Kidney tubule cell (primary cell): ENCODE measurements at places on chromosomes 12 and 14.

GRCh38 chr14:34275078-34275477 is 187.0 kb downstream of the SPTSSA start:
- no peak for DNase-seq

DNA sequence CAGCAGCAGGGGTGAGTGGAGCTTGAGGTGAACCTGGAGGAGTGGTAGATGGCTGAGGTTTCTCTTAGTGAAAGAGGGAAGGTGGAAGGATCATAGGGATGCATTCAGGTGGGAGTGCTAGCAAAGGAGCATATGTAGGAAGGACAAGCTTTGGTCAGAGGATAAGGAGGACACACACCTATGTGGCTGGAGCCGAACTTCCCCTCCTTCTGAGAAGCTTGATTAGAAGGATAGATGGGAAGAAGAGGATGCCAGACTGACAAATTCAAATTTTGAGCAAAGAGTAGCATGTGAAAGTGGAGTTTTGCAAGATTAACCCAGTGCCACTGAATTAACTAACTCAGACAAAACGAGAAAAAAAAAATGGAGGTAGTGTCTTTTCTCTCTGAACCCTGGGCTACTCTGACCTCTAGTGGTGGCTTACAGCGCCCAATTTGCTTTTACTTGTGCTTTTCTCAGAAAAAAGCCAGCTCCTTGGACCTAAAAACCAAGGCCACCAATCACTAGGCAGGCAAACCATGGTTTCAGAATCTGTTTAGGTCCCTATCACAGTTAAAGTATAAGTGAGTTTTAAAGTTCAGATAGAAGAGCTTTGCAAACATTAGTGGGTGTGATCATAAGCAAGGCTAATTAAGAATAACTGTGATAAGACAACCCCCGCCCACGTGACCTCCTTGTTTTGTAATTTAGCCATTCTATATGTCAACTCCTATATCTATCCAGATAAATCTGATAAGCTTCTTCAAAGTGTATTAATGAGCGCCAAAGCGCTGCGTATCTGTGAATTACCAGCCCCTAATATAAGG is 15.5 kb downstream of the EMP1 start:
- DNase-seq, result peak; percentile 67

GRCh38 chr12:81809829-81810595 is 50.9 kb upstream of the PPFIA2 start:
- no peak for DNase-seq

DNA sequence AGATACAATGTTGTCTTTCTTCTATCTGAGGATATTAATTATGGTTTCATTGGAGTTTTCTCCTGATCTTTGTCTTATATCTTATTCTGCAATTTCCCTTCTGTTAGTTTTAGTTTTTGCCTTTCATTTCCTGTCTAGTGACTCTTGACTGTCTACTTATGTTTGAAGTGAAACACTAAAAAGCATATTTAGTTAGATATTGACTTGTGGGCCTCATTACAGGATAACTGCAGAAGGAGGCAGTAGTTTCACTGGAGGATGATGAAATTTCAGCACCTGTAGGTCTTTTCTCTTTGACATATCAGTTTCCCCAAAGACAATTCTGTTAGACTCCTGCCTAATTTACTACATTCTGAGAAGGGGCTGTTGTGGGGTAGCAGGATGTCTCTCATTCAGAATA is 97.5 kb upstream of the NEDD1 start:
- DNase-seq, result no peak

- DNase-seq, result peak; percentile 65
Measured at GRCh38 chr14:71555654-71556559, 376.3 kb upstream of the RGS6 start.

DNA sequence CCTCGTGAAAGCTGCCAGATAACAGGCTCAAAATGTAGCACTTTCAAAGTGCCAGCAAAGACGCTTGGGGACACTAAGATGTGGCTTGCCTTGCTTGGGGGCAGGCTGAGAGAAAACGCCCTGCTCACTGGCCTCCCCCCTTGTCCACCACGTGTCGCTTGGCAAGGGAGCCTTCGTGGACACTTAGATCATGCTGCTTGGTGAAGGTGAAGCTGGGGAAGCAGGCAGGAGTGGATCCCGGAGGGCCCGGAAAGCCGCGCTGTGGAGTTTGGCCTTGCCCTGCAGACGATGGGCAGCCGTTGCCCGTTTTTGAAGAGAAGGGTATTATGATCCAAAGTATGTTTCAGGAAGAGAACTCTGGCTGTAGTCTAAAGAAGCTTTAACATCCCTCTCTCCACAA is 53.4 kb upstream of the BDKRB2 start:
- DNase-seq, result no peak

DNA sequence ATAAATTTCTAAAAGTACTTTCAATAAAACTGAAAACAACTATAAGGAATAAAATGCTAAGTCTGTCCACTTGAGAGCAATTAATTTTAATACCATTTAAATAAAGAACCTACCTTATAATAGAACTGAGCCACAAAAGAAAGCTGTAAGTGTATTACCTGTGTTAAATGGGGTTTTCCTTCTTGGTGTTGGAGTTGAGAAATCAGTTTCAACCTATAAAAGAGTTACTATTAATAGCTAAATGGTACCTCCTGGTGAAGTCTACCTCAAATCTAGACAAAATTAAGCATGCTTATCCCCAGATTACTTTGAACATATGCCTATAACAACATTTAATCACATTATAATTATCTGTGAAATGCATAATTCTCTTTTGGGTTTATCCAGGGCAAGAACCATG is 48.8 kb downstream of the MIS18BP1 start:
- no peak for DNase-seq

DNA sequence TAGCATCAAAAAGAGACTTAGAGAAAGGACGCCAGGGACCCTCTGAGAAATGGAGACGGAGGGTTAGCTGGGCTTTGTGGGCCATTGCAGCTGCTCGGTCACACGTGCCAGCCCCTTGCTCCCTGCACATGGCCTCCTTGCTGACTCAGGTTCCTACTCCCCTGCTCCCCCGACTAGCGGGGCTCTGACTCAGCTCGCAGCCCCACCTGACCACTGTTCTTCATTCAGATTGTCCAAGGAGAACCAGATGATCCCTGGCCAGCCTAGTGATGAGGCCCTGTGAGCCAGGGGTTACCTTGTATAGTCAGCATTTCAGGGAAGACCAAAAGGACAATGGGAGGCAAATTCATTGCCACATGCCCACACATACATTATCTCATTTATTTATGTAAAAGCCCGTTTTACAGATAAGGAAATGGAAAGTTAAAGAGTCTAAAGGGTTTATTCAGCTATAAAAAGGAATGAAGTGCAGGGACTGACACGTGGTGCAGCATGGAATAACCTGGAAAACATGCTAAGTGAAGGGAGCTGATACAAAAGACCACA is 103.4 kb downstream of the LGMN start:
- no peak for DNase-seq

DNA sequence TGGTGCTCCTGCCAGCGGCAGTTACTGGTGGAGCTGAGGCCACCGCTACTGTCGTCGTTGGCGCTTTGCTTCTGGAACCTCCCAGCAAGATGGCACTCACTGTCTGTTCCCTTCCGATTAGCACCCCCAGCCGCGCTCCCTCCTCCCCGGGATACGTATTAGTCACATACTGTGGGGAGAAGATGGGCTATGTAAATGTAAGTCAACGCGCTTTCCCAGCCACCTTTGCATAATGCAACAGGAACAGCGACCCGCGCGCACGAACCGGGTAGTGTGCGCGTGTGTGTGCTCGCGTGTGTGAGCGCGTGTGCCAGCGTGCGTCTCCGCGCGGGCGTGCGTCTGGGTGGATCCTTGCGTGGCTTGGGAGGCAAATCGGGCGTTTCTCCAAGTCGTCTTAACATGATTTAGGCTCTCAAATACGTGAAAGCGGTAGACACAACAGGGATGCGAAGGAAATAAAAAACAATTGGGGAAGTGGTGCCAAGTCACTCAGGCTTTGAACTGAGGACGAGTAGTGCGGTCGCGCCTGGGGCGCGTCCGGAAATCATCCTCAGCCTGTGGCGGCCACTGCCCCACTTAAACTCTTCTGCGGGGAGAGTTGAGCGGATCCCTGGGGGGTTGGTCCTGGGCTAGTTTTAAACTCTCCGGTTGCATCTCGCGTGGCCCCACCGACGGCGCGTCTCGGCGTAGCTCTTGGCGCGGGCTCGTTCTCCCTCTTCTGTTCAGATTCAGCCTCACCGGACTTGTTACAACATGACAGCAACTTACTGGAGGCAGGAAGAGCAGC is 1.8 kb downstream of the FLRT2 start:
- DNase-seq, result peak; percentile 55

- no peak for DNase-seq
Measured at GRCh38 chr14:43877351-43877960, 629.6 kb downstream of the FSCB start.

- DNase-seq, result no peak
Measured at GRCh38 chr14:61654026-61654425, 41.3 kb upstream of the HIF1A start.

GRCh38 chr14:37406095-37406494 is 189.0 kb downstream of the FOXA1 start:
- DNase-seq, result no peak

GRCh38 chr12:3276226-3276625 is 199.0 kb downstream of the TSPAN9 start:
- no peak for DNase-seq

DNA sequence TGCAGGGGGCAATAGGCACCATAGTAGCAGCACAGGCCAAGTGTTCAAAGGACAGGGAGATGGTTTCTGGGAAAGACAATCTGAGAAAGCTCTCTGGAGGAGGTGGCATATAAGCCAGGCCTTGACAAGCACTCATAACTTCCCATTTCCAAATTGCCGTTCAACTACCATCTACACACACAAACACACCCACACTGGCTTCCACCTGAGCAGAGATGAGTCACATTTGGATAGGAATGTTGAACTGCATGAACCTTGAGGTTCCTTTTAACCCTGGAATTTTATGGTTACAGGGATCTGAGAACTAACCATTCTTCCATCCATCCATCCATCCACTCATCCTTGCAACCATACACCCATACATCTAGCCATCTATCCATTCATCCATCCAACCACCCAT is 86.6 kb downstream of the KSR2 start:
- DNase-seq, result peak; percentile 42

DNA sequence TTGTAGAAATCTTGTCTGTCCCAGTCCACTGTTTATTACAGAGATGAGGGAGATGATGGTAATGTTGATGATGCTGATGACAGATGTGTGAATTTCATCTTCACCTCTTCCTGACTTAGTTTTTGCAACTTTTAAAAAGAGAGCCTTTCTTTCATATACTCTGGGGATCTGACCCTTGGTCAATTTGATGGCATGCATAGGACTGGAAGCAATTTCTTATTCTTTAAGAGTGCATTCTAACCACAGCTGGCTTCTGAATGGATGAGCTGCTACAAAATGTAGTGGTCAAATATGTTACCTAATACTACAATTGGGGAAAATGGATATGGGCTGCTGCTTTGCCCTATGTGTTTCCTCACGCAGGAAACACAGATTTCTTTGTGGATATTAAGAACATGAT is 80.8 kb downstream of the MYRFL start:
- DNase-seq, result no peak

DNA sequence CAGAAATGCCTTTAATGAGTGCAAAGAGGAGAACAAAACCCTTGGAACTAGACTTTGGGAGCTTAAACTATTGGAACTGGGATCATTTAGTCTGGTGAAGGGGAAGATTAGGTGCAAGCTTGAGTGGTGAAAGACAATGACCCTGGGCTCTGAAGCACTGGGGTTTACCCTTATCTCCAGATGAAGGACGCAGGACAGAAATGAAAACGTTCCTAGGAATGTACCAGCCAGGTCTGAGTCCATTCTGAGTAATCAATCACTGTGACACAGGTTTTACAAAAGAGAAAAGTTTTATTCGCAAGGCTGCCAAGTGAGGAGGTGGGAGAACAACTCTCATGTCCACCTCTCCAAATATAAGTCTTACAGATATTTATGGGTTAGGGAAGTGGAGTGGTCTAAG is 249.1 kb downstream of the LRIG3 start:
- no peak for DNase-seq

DNA sequence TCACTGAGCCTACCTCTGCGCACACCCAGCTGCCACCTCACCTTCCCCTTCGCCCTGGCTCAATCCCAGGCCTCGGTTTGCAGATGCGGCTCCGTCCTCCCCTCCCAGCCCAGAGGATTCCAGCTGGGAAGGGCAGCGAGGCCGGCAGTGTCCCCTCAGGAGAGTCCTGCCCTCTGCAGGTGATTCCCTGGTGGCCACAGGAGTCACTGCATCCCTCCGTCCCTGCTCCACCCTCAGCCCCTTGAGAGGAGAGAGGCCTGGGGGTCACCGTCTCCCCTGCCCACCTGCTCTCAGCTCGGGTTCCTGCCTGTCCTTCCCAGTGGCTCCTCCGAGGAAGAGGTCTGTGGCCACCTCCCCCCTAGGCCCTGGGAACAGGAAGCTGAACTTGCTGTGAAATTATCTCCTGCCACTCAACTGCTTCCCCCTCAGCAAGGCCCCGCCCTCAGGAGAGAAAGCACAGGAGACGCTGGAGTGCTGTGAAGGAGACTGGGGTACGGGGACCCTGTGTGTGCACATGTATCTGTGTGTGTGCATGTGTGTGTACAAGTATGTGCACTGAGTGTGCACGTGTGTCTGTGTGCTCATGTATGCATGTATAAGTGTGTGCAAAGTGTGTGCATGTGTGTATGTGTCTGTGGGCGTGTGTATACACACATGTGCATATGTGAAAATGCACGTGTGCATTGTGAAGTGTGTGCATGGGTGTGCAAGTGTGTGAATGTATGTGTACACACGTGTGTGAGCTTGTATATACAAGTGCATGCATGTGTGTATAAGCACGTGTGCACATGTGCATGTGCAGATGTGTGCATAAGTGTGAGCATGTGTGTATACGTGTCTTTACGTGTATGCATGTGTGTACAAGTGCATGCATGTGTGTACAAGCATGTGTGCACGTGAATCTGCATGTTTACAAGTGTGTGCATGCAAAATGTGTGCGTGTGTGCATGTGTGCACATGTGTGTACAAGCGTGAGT is 13.2 kb upstream of the GALNT9 start:
- DNase-seq, result no peak

- DNase-seq, result no peak
Measured at GRCh38 chr12:16756833-16757555, 151.0 kb upstream of the LMO3 start.

- peak; percentile 39 for DNase-seq
Measured at GRCh38 chr12:45214749-45215418, 1.0 kb upstream of the ANO6 start.

DNA sequence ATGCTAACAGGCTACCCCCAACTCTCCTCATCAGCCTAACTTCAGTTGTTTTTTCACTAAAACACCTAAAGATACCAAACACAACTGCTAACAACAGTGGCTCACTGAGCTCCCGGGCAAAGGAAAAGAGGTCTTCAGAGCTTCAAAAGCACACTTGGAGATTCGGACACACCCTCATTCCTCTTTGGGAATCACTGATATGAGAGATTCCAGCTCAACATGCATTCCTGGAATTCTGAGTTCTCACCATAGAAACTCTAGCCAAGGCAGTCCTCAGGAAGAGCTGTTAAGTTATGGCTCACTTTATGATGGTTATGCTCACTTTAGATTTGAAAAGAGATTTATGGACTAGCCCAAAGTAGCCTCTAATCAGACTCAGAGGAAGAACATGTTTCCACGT is 40.1 kb downstream of the STXBP6 start:
- peak; percentile 60 for DNase-seq
